Panc1 (cell line): ENCODE measurements at places on chromosomes 12 and 14. TPM values are rescaled to one million over a fixed set of nuclear protein-coding genes. Genes with fewer than 3 reads are reported as not detected.

GRCh38 chr12:50362671-50363070 is 33.7 kb downstream of the FAM186A start:
- no peak for DNase-seq

- DNase-seq, result no peak
These were observed 229.8 kb upstream of the FLRT2 start for GRCh38 chr14:85300107-85300506.

- no peak for DNase-seq
These were observed 98.6 kb downstream of the VRK1 start for GRCh38 chr14:96895658-96896271.

- DNase-seq, result no peak
These were observed 707.9 kb downstream of the AACS start for GRCh38 chr12:125773033-125773640.

DNA sequence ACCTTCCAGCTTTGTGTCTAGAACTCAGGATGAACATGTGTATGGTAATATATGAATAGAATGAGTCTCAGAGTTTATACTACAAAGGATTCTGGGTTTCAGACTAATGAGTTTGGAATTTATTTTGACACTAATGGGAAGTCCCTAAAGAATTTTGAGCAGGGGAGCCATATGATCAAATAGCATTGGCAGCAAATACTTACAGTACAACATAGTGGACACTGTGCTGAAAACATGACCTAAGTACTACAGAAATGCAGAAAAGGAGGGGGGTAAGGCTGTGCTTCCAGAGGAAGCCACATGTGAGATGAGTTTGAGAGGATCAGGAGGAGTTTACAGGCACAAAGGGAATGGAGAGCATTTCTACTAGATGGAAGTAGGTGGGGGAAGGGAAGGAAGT is 225.8 kb downstream of the C12orf42 start:
- no peak for DNase-seq

GRCh38 chr14:105091517-105092170 is 26.4 kb upstream of the GPR132 start:
- DNase-seq, result no peak

GRCh38 chr12:56683-57346 is 9.8 kb upstream of the IQSEC3 start:
- no peak for DNase-seq

DNA sequence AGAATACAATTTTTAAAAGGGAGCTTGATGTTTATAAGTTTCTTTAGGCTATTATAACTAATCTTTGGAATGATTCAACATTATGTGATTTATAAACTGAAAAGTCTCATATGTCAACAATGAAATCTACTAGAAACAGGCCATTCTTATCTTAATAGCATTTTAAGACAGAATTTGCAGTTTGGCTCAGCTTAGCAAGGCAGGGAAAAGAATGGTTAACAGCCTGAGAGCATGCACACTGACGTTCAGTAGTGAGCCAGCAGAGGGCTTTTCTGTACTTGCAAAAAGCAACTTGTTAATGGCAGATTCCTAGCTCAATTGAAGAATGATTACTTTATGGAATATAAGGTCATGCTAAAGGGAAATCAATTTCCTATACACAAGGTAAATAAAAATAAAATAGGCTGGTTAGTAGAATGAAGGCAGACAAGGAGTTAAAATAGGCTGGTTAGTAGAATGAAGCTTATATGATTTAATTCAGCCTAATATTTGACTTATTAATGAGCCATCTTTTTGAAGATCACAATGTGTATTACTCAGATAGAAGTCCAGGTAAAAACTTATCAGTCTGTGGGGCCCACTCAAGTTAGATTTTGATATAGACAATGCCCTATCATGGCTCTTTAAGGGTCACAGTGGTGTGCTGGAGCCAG is 95.9 kb downstream of the OTOGL start:
- peak; percentile 20 for DNase-seq

- DNase-seq, result no peak
These were observed 24.0 kb downstream of the FKBP11 start for GRCh38 chr12:48901278-48901677.

- no peak for DNase-seq
These were observed 8.7 kb upstream of the FGD4 start for GRCh38 chr12:32390572-32391219.

DNA sequence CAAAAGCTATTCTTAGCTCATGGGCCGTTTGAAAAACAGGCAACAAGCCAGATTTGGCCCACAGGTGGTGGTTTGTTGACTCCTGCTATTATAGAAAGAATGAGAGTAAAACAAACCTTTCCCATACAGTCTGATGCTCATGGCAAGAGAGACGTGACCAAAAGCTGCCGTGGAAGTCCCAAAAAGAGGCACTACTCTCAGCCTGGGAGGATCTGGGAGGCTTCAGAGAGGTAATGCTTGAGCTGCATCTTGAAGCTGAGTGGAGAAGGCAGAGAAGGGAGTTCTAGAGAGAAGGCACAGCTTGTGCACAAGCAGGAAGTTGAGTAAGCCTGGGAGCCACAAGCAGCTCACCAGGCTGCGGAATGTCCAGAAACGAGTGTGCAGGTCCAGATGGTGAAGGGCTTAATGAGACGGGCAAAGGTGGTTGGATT is 9.6 kb downstream of the PLXNC1 start:
- no peak for DNase-seq

GRCh38 chr12:86719381-86719780 is 463.2 kb upstream of the MGAT4C start:
- no peak for DNase-seq

DNA sequence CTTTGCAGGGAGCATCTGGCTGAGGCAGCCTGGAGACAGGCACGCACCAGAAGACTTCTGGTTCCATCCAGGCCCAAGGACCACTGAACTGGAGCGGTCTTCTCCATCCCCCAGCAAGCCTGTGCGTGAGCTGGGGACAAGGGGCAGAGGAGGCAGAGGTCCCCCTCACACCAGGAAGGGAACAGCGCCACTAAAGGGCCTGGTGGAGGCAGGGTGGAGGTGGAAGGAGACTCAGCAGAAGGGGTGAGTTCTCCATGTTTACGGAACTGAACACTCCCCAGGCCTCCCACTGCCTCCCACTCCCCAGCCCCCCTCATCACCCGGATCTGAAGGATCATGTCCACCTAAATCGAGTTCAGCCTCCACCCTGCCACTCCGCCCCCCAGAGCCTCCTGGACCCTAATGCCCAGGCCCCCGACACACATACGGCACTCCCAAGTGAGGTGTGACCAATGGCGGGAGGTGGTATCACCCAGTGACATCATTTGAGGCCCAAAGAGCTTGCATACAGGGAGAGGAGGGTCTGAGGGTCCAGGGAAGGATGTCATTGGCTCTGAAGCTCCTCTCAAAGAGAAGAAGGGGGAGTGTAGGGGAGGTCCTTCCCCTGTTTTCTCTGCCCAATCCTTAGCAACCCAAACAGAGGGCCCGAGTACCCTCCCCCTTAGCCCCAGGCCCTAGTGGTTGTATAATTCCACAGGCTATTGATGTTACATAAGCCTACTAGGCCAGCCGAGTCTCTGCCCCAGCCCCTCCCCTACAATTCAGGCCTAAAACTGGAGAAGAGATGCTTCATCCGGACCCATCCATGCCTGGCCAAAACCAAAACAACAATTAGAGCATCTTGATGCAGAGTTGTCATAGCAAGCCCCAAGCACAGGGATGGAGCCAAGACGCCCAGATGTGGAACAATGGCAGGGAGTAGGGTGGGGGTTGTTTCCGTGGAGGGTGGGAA is 1.0 kb downstream of the FAIM2 start:
- DNase-seq, result no peak

DNA sequence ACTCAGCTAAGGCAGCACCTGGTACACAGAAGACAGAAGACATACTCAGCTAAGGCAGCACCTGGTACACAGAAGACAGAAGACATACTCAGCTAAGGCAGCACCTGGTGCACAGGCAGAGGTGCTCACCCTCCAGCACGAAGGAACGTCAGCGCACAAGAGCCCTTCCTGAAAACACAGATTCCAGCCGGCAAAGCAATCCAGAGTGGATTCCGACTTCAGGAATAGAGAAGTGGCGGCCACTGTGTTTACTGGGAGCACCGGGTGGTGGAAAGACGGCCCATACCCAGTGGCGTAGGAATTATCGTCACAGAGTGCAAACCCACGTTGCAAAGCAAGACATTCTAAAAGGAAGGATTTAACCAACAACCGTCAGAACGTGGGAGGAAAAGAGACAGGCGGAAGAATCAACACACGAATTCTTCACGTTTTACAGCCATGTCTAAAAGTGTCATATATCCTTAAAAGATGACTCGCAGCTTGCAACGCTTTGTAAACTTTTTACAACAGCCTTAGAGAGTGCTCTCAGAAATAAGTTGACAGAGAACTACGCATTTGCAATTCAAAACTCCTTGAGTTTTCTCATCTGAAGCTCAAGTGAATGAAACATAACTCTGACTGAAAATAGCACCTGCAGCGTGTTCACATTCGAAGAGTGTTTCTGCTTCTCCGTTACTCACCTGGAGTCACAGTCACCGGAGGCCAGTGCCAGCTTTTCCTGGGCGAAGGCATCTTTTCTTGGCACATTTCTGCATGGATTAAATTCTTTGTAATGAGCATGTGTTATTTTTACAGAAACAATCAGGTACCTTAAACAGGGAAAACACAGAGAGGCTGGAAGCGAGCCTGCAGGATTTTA is 55.8 kb upstream of the GALNT9 start:
- DNase-seq, result no peak

GRCh38 chr12:94962670-94963069 is 40.8 kb downstream of the NDUFA12 start:
- no peak for DNase-seq

DNA sequence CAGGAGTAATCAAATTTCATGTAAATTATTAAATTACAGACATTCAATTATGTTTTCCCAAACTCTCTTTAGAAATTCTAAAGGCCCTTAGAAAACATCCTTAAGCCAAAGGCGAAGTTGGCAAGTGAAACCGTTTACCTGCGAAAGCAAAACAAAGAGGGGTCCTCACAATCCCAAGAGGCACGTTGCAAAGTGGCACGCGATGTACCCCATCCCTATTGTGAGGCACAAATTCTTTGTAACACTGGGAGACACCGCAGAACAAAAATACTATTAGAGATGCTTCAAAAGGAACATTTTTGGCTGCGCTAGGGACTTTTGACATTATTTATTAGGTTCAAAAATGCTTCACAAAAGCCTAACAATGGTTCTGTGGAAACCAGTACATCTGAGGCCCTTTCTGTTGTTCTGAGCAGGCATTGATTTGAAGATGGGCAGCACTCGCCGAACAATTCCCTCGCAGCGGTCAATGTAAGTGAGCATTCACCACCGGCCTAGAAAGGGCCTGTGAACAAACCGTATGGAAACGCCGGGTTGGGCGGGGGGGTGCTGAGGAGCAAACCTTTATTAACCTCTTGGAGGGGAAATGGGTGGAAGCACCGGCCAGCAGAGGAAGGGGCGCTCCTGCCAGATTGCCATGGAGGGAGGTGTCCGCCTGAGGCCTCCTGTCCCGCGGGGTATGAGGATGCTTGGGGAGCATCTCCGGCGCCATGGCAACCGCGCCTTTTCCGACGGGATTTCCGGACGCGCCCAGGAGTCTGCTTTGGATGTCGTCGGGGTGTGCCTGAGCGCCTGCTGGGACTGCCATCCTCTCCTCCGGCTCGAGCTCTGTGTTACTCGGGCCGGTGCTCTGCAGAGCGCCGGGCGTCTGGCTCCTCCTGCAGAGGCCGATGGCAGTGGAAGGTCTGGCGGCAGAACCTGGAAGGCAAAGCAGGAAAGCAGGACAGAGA is 193.9 kb downstream of the C12orf42 start:
- no peak for DNase-seq

DNA sequence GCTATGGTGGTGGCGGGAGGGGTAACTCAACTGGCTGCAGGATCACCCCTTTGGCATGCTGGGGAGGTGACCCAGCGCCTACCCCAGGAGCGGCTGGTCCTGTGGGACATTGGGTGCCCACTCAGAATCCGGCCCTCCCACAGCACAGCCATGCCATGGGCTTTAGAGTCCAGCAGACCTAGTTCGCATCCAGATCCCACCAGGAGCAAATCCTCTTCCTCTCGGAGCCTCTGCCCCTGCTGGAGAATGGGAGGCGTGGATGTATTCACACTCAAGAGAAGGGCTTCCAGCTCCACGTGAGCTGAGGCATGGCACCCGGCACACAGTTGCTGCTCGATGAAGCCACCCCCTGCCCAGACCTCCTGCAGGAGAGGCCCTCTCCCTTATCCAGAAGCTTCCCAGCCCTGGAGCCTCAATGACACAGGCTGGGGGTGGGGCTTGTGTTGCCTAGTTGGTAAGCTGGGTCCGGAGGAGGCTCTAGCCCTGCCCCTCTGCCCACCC is 17.7 kb downstream of the FAM222A start:
- no peak for DNase-seq

KRT81 gene
- total RNA-seq, result 0.90 TPM

SMCO3 gene
- not detected for total RNA-seq

ACOT6 gene
- total RNA-seq, result not detected

P2RX2 gene
- total RNA-seq, result 1.2 TPM

GARIN6 gene
- not detected for total RNA-seq

CCDC197 gene
- total RNA-seq, result not detected

MYF5 gene
- not detected for total RNA-seq

SLC8B1 gene
- 26.7 TPM for total RNA-seq

ATF7IP gene
- total RNA-seq, result 25.4 TPM

HSPA2 gene
- total RNA-seq, result 7.7 TPM

MAP3K12 gene
- total RNA-seq, result 32.2 TPM

PTPN6 gene
- 13.7 TPM for total RNA-seq

VIPAS39 gene
- total RNA-seq, result 12.4 TPM

OTOGL gene
- total RNA-seq, result not detected
